NCI-H1092 treated with DMSO at 0.1 percent for 48 hours (cell line): ENCODE measurements at places on chromosomes 1 and 21.
A peak's percentile ranks its signal among the peaks of the same experiment; 100 is the strongest.

DNA sequence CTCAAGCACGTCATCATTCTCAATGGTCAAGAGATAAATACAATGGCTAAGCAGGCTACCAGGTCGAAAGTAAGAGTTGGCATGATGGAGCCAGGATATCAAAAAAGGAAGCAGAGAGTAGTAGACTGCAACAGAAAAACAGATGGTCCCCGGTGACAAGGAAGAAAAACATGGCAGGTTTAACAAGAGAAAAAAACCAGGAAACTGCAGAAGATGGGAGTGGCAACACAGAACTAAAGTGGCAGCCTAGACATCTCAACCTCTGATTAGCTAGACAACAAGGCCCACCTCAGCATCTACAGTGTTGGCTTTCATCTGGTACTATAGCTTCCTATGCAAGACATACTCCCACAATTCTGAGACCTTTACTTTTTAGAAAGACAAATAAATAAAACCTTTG, 3.1 kb downstream of the UBR4 start:
- DNase-seq: no peak

DNA sequence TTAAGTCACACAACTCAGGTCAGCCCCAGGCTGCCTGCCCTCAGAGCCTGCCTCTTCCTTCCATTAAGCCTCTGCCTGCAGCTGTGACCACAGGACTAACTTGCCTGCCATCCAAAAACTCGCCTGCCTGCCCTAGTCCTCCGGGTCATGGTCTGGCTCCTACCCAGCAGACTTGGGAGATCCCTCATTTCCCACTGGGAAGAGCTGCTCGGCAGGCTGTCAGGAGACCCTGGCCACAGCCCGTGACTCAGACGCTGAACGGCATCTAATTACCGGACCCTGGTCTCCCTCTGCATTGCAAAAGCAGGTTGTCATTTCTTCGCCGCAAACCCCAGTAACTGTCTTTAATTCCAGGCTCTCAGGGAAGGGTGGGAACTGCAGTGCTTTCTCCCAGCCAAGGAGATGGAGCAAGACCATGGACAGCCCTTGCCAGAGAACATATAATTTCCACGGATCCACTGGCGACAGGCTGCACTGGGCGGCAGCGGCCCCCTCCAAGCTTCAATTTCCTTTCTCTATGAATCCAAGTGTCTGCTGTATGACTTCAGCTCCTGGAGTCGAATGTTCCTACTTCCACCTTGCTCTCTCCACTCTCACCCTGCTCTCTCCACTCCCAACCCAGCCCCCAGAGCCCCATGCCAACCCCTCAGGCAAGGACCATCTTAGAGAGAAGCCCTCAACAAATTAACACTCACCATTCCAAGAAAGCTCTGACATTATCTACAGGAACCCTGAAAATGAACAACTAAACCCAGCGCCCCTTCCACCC, 20.4 kb downstream of the OLFML2B start:
- no peak for DNase-seq

DNA sequence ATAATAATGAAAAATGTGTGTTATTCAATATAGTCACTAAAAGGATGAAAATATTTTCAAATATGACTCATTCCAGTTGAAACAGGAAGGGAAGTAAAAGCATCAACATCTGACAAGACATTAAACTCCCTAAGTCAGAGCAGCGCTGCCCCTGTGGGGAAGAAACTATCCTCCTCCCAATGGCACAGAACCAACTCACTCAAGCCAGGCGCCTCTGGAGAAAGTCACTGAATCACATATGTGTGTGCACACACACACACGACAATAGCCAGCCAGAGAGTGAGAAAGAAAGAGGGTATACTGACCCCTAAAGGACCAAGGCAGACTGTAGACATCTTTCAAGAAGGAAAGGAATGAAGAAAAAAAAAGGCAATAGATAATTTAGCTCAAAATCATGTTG, 126.9 kb downstream of the SETD4 start:
- no peak for DNase-seq

DNA sequence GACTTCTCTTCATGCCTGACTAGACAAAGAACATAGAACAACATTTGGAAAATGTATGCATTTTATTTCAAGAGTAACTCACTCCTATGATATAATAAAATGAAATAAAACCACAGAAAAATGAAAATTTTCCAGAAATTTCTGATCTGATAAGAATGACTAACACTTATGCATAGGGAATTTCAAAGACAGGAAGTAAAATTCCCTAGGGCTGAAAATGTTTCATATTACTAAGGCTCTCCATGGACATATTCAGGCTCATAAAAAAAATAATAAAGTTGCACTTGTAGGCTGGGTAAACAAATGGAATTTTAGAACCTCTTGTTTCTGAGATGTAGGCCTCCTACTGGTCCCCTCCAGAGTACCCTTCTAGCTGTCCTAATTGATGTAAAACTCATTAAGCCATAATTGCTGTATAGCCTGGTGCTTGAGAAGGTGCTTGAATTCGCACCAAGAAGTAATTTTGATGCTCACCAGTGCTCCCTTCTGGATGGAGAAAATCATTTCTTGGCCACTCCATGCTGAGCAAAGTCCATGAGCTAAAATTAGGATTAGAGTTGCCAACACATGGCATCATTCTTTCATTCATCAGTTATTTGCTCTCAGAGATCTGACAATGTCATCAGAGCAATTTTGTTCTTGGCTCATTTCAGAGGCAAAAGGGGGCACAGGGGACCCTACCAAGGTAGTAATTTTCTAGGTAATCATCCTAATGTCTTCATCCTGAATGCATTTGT, 641.0 kb upstream of the CAMK1G start:
- peak; percentile 74 for DNase-seq

DNA sequence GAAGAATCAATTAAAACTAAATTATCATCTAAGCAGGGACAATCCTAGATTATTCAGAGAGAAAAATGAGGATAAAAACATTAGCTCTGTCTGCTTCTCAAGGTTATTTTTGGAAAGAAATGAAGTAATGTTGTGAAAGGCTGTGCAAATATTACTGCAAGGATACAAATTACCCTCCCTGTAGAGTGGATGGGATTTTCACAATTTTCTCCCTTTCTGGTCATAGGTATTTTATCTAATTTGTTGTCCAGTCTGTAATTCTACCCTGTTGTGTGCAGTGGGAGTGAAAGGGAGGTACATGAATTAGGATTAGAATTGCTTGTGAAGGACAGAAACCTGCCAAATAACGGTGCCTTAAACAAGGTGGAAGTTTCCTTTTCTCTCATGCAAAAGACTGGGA, 54.7 kb downstream of the MAP3K7CL start:
- DNase-seq: no peak

DNA sequence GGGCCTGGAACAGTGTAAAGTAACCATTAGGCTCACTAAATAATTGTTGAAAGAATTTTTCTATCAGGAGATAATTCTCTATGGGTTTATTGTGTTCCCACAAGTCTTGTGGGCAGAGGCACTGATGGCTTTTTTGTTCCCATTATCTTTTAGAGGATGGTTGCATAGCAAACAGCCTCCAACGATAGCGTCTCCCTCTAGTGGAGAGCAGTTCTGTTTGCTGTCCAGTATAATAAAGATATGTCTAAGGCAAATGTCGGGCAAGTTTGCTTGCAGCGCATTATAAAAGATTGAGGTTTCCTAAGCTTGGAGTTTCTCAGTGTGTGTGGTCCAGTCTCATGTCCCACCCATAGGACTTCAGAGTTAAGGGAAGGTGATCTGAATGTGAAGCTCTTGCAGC, 1.3 kb upstream of the SLC6A17 start:
- DNase-seq: no peak

DNA sequence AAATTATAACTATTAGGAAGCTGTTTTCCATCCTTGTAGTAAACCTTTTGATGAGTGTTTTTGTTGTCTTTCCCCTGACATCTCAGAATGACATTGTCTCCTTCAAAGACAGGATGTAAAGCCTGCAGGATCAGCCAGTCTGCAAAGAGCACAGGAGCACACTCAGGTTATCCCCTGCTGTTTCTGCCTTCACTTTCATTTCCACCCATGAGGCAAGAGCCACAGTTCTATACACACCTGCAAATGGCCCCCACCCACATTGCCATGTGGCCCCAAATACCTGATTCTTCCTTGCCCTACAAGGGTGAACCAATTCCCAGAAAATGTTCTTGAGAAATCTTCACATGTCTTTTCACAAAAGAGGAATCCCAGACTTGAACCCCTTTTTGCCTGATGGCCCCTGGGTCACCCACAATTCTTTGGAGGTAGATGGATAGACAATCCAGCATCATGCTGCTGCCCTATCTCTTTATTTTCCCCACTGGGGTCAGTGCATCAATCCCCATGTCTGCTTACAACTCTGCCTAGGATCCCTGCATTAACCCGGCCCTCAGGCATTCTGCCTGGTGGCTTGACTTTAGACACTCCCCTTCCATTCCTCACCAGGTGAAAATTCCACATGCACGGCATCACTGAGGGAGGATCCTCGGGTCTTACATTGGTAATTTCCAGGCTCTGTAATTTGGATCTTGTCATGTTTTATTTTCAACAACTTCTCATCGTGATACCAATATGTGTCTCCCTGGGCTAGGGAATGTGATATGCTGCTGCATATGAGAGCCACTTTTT, 2.6 kb downstream of the FCRL3 start:
- no peak for DNase-seq

DNA sequence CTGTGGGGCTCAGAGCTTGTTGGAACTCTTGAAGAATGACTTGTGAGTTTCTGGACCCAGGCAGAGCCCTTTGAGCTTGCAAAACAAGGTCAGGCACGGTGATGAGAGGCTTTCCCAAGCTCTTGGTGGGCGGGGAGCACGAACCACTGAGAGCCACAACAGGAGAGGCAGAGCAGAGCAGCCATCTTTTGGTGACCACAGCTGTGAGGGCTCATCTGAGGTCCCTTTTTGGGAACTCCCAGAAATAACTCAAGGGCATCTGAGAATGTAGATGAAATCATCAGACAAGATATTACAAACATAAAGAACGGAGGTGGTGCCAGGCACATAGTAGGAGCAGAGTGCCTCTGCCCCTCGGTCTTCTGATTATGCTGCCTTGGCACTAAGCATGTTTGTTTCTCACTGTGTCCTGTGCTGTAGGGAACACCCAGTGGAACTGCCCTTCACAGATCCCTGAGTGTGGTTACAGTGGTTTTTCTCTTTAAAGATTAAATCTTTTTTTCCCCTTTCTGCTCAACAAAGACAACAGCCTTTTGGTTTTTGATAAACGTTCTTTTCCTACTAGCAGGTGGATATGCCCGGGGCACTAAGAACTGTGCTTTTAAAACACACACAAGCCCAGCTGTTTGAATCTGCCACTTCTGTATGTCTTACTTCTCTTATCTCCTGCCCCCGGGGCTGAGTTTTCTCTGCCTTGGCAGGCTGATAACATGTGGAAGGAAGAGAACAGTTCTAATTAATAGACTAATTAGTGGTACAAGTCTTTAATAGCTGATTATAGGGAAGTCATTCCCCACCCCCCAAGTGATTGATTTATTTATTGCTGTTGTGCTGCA, 37.7 kb downstream of the CD34 start:
- DNase-seq: no peak

- no peak for DNase-seq
These were observed 345.3 kb upstream of the ADGRL2 start for GRCh38 chr1:81455481-81455880.

DNA sequence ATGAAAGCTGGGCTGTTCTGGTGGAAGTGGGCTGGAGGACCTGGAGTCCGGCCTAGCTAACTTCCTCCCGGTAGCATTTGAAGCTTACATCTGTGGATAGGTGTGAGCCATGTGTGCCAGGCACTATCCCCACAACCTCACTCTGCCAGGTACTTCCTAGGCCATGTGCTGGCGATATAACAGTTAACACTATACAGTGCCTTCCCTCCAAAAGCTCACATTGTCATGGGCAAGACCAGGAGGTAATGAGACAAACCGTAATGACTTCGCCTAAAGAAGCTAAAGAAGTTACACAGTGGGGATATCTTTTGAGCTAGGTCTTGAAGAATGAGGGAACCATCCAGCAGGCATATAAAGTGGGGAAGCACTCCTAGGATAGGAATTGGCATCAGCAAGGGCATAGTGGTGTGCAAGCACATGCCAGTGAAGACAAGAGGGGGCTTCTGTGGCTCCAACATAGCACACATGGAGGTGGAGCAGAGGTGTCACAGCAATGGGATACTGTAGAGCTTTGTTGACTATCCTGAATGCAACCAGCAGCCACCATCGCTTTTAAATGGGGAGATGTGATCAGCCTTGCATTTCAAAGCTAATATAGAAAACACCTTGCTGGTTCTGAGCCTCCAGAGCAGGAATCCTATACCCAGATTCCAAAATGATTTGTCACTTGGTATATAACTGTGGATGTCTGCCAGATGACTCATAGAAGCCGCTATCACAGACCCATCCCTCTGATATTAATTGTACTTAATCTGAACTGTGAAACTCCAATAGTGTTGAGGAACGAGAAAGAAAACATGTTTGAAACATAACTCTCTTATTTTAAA, 466.3 kb downstream of the LMO4 start:
- no peak for DNase-seq

- DNase-seq: no peak
These were observed 16.0 kb downstream of the CFAP57 start for GRCh38 chr1:43188106-43188505.

DNA sequence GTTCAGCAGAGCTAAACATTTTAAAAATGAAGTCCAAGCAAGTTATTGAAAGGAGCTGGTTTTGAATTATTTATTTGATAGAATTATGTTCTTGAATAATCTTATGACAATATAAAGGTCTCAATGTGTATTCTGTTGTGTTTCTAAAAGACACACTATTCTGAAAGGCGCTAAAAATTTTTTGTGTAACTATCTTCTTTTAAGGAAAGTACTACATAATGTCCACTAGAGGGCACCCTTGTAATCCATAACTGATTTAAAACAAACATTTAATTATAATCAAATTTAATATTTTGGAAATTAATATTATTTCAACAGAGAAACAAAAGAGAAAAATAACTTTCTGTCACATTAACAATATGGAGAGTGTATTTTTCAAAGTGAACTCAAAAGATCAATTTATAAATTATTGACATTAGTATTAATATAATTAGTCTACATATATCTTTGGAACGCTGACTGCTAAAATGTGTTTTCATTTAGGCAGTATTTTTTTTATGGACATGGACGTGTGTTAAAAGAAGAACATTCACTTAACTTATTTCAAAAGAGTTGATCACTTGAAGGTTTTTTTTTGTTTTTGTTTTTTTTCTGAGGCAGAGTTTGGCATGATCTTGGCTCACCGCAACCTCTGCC, 248.4 kb downstream of the DENND1B start:
- peak; percentile 42 for DNase-seq

GRCh38 chr1:32180186-32181060, 948 bp downstream of the TXLNA start:
- DNase-seq: peak; percentile 44

- no peak for DNase-seq
These were observed 2.0 kb upstream of the LIN28A start for GRCh38 chr1:26408604-26409003.

GRCh38 chr1:203796236-203796605, 798 bp downstream of the ZBED6 start:
- DNase-seq: peak; percentile 48

- DNase-seq: no peak
These were observed 863 bp upstream of the NUF2 start for GRCh38 chr1:163320891-163321290.

GRCh38 chr1:176501599-176501998, 38.6 kb downstream of the PAPPA2 start:
- no peak for DNase-seq
